ENCODE measurements at places on chromosomes 16 and 17.

DNA sequence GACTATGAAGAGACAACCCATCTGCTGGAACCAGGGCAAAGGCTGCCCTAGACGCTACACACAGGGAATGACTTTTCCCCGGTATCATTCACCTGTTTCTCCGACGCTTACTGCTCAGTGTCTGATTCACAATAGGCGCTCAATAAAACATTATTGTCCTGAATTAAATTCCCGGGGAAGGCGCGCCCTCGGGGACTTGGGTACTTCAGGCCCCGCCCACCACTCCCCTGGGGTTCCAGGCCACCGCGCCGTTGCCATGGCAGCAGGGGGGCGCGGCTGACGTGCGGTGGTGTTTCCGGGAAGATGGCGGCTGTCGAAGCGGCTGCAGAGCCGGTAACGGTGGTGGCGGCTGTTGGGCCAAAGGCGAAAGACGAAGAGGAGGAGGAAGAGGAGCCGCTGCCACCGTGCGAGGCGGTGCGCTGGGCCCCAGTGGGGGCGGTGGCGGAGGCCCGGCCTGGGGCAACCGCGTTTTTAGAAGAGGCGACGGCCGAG is at the start of gene RUNDC1:
RUNDC1 (plus strand) TSS at position 292 of the 492 bp plus-strand sequence; CDS start at position 304, 12 bp downstream.
- peak; percentile 67 for DNase-seq

DNA sequence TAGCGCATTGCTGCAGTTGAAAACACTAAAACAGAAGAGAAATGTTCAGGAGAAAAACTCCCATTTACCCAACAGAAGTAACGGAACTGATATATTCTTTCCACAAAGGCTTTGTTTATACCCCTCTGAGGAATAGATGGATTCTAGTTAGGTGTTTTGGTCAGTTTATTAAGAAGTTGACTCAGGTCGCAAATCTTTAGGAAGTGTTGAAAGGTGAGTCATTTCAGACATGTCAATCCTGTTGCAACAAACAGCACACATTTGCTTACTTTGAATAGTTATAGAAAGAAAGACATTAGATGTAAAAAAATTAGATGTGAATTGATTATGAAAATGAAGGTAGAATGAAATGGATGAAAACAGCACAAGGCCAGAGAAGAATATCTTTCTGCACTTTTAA is 941.0 kb downstream of the KCNJ2 start:
- no peak for DNase-seq

- no peak for DNase-seq
These were observed 135.6 kb downstream of the MSI2 start for GRCh38 chr17:57391857-57392471.

- no peak for DNase-seq
These were observed 9.4 kb downstream of the B3GNT9 start for GRCh38 chr16:67141391-67141790.

DNA sequence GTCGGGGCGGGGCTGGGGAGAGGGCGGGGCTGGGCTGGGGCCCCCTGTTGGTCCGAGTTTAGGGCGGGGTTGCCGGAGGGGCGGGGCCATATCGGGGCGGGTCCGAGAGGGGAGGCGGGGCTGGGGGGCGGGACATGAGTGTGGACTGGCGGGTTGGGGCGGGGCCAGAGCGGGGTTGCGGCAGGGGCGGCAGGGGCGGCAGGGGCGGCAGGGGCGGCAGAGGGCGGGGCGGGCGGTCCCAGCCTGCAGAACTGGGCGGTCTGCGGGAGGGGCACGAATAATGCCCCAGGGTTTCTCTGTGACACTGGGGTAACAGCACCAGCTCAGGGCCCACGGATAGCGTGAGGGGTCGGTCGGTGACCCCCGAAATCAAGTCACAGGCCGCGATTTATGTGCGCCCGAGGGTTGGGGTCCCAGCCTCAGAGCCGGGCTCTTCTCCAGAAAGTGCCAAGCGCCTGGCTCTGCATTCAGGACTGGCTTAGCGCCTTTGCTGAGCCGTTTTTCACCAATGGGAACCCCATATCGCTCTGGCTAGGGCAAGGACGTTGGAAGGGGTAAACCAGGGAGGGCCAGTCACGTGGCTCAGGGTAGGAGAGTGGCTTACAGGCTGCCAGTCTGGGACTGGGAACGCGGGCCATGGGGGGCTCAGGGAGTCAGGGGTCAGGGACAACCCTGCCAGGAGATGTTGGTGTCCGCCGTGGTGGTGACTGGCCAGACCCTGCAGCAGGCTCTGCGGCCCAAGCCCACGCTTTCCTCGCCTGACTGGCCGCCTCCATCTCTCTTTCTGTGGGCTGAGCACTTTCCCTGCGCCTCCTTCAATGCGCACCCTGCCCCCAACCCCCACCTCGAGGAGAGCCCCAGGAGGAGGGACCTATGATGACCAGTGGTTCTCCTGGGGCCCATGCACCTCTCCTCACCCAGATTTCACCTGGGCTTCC is 1.2 kb upstream of the METTL26 start:
- DNase-seq, result no peak

- no peak for DNase-seq
These were observed 81.2 kb upstream of the CACNG3 start for GRCh38 chr16:24174957-24175356.

- no peak for DNase-seq
These were observed 201.4 kb upstream of the CIBAR2 start for GRCh38 chr16:85313526-85314301.

- DNase-seq, result no peak
These were observed 27.8 kb downstream of the COPRS start for GRCh38 chr17:31830971-31831858.

- no peak for DNase-seq
These were observed 16.0 kb upstream of the WIPF2 start for GRCh38 chr17:40203131-40203530.

DNA sequence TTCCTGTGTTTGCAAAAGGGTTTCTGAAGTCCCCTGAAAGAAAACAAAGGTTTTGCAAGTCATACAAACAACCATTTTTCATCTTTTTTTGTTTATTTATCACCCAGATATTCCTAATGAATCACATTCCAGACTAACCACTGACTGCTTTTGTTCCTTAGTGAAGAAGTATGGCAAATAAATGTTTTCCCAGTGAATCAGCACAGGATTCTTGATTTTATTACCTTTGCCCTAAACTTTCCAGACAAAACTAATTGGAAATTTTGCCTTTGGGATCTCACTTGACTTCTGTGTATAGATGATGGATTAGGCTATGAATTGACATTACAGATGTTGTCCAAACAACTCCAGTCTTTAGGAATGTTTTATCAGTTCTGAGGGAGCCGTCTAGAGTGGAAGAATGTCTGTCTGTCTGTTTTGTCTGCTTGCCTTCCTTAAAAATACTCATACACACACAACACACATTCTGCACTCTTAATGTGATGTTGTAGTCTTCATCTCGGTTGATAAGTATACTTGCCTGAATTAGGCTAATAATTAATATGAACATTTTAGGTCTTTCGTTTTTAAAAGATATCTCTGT is 48.9 kb downstream of the VMP1 start:
- DNase-seq, result peak; percentile 88

GRCh38 chr17:41347869-41348760 is 2.5 kb downstream of the KRT33A start:
- no peak for DNase-seq

DNA sequence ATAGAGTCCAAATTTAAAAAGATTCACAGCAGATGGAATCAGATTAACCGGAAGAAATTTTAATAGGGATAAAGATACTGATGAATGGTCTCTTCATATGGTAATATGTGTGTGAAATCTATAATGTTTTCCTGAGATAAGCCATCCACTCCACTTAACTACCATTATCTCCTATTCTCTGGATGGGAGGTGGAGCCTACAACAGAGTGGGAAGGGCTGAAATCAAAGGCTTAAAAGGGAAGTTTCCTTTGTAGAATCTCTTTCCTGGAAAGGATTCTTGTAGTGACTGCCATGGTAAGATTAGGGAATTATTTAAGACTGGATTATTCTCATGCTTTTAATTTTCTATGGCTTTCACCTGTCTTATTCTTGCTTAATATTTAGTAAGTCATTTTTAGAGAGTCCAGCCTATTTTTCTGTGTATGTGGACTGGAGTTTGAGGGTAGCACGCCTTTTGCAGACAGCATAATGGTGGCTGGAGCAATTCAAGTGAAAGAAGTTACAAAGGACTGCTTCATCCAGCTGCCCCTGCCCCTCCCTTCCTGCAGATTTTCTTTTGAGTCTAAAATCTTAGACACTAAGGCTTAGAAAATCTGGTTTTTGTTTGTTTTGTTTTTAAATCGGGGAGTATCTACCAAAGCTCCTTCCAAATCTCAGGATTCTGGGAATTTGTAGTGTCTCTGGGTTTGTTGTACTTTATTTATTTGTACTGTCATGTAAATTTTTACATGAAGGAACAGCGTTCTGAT is 26.5 kb downstream of the KAT7 start:
- DNase-seq, result no peak

GRCh38 chr16:84481051-84481735 is 23.3 kb downstream of the MEAK7 start:
- DNase-seq, result no peak

GRCh38 chr17:17940441-17940911 is 31.7 kb downstream of the TOM1L2 start:
- no peak for DNase-seq

DNA sequence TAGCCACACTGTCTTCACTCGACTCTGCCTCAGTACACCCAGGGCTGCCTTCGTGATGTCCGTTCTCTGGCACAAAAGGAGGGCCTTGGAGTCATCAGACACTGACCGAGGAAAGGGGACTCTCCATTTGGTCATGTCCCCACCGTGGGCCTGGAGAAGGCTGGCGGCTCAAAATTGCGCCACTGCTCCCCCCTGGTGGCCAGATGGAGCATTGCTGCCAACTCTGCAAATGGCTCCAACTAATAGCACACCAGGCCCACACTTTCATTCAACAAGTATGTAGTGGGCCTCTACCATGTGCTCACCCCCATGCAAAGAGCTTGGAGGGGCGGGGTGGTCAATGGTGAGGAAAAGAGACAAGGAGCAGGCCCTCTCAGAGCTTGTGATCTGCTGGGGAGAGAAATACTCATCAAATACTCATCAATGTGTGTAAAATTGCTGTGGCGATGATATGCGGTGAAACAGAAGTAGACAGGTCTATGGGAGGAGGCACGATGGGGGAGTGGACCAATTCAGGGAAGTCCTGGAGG is 5.2 kb upstream of the GRIN2C start:
- DNase-seq, result peak; percentile 30

- DNase-seq, result no peak
These were observed 104.7 kb downstream of the SMG6 start for GRCh38 chr17:2198927-2199326.

- no peak for DNase-seq
These were observed 3.7 kb upstream of the CACNA1G start for GRCh38 chr17:50556803-50557202.

- no peak for DNase-seq
These were observed 8.4 kb upstream of the CA4 start for GRCh38 chr17:60141111-60142018.

GRCh38 chr17:1078831-1079561 is 82.1 kb downstream of the TIMM22 start:
- no peak for DNase-seq

DNA sequence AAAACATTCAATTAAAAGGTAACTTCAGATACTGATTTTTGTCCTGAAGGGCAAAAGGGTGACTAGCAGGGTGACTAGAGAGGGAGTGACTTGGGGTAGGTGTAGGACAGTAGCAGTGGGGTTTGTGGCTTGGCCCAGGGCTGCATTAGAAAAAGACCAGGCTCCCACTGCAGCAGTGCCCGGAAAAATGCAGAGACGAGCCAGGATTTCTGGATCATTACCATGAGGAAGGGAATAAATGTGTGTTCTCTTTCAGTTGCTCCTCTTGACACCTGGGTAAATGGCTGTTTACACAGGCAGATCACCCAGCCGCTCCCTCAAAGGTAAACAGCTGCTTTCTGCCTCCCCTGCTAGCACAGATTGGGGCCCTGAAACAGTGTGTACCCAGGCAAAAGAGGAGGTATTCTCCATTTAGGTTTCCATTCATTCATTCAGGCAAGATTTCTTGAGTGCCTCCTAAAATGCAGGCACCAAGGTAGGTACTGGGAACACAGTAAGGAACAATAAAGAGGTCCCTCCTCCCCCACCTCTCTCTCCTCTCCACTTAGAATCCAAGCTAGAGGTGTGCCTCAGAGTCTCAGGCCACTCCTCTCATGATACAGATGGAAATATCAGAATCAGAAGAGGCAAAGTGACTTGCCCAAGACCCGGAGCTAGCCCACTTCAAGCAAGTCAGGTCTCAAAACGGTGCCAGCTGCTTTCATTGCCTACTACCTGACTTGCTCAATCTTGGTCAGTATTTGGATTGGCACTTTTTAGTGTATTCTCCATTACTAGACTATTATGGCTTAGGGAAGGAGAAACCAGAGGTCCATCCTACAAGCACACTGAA is 15.2 kb upstream of the TOX3 start:
- DNase-seq, result no peak

GRCh38 chr17:33550261-33550660 is 257.2 kb upstream of the ASIC2 start:
- DNase-seq, result no peak

GRCh38 chr17:44541884-44542581 is 15.3 kb upstream of the FZD2 start:
- no peak for DNase-seq

- no peak for DNase-seq
These were observed 20.9 kb downstream of the TNS4 start for GRCh38 chr17:40480501-40481003.

DNA sequence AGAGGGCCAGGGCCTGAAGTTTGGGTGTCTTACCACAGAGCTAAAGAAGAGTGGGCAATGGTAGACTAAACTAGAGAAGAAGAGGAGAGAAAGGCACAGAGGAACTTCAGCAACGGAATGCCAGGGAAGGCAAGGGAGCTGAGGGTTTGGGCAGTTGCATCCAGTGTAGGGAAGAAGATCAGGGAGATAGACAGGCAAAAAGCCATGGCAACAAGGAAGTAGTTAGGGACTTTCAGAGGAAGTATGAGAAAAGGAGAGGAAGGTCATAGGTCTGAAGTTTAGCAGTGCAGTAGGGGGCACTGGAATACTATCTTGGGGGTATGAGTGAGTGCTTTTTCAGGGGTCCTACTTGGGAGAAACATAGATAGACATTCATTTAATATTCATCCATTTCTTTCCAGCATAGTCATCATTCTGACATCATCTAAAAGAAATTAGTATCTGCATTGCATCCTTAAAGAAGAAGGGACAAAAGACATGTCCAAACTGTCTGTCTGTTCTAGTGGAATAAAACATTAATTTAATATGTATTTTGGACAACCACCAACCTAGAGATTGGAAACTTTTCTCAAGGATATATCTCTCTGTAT is 2.2 kb upstream of the NF1 start:
- DNase-seq, result no peak
